Bronchial epithelial cell (primary cell): ENCODE measurements at places on chromosomes 1 and 21.

- DNase-seq = no peak
Measured at GRCh38 chr1:15475752-15476314, at the start of gene CELA2B. Gene CELA2B, plus strand, starts transcription at chr1:15476104. Its CDS starts 22 bp downstream, at chr1:15476126.

DNA sequence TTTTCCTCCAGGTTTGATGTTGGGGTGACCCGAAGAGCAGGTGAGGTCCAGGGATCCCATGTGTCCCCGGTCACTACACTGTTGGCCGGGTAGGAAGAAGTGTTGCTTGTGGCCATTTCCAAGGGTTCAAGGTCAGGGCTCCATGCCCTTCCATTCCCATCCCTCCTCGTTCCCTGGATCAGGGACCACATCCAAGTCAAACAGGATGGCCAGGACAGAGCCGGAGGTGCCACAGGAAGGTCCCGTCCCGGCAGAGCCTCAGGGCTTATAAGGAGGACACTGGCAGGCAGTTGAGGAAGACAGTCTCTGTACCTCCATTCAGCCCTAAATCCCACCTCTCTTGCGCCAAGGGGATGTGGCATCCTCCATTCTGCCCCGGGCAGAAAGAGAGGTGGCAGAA lies 22.0 kb upstream of the FAM131C start:
- DNase-seq = no peak

DNA sequence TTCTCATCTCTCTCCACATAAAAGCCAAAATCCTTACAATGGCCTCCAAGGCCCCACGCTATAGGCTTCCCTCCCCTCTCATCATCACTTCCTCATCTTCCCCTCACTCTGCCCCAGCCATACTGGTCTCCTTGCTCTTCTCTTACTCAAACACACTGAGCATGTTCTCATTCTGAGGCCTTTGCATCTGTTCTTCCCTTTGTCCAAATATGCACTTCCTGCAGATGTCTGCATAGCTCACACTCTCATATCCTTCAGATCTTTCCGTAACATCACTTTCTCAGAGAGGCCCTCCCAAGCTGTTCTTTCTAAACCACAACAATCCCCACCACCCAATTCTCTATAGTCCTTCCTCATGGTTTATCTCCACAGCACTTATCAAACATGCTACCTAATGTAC lies 284.1 kb downstream of the HHIPL2 start:
- DNase-seq = no peak

- peak; percentile 62 for DNase-seq
Measured at GRCh38 chr1:210344706-210345105, 16.0 kb downstream of the HHAT start.

GRCh38 chr1:228032041-228032440 lies 25.2 kb downstream of the WNT3A start:
- DNase-seq = no peak

DNA sequence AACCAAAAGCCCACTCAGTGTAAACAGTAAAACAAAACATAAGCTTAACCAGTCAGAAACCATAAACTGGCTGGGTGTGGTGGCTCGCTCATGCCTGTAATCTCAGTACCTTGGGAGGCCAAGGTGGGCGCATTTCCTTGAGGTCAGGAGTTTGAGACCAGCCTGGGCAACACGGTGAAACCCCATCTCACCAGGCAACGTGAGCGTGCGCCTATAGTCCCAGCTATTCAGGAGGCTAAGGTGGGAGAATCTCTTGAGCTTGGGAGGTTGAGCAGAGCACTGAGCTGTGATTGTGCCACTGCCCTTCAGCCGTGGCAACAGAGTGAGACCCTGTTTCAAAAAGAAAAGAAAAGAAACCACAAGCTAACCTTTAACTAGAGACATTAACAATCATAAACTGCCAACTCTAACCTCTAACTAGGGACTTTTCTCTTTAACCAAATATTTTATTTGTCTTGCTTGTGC lies 13.1 kb upstream of the PRRC2C start:
- no peak for DNase-seq

GRCh38 chr1:231215681-231216385 lies 25.2 kb upstream of the GNPAT start:
- DNase-seq = no peak

- DNase-seq = no peak
Measured at GRCh38 chr1:223557130-223557475, 108.4 kb downstream of the CAPN8 start.

- peak; percentile 96 for DNase-seq
Measured at GRCh38 chr1:37865348-37866120, 6.1 kb upstream of the MTF1 start.

GRCh38 chr1:55812281-55812680 lies 597.1 kb upstream of the USP24 start:
- no peak for DNase-seq

- DNase-seq = no peak
Measured at GRCh38 chr1:25544243-25544764, 898 bp downstream of the LDLRAP1 start.

DNA sequence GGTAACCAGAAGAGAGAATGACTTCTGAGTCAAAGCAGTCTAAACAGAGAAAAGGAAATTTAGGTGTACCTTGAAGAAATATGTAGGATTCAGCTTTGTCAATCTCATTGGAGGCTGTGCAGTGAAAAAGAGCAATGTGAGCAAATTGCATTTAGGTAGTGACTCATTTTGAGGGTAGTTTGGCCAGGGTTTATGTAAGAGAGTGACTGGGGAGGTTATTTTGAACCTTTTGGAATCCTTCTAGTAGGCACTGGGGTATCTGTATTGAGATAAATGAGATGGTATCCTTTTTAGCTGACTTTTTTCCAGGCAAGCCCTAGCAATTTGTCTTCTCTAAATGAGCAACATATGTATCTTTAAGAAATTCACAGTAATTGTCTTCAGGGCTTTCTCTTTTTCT lies 95.9 kb downstream of the DISP1 start:
- DNase-seq = peak; percentile 75

DNA sequence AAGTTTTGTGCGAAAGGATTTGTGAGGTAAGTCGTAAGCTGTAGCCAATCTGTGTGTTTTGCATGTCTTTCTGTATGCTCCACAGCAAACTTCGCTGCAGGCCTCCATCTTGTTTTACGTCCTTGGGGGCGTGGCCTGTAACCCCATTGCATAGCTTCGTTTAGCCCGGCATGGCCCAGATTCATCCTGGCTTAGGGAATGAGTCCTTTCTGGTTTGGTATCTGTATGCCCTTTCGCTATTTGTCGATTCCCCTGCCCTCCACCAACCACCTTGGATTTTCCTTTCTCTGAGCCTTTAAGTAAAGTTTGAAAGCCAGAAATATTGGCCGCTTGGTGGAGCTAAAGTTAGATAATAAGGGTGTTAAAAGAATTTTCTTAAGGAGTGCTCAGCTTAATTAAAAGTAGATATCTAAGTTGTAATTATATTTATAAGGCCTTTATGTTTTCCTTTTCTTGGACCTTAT lies 1.1 kb downstream of the THEM4 start:
- DNase-seq = no peak

GRCh38 chr1:205438213-205439158 lies 16.6 kb upstream of the LEMD1 start:
- peak; percentile 55 for DNase-seq

GRCh38 chr1:247145279-247145678 lies 26.5 kb downstream of the ZNF124 start:
- DNase-seq = no peak

DNA sequence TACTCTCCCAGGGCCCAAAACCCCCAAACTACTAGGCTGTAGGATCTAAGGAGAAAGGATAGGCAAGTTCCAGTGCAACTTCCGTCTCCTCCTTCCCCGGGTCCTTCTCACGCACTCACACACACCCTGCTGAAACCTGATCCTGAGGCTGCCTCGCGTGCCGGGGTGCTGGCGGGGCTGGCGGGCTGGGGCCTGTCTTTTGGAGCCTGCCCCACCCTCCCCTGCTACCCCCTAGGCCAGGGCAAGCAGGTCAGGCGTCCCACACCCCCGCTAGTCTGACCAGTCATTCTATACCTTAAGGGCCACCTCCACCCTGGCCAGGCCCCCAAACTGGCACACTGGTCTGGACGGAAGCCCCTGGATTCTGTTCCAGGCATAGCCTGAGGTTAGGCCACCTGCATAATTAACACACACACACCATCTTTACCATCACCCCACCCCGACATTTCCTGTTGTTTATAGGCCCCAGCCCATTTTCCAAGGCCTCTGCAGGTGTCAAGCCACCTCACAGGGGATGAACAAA lies 48.3 kb upstream of the ARTN start:
- DNase-seq = peak; percentile 74

GRCh38 chr1:11198257-11198656 lies 9.1 kb downstream of the ANGPTL7 start:
- DNase-seq = no peak

DNA sequence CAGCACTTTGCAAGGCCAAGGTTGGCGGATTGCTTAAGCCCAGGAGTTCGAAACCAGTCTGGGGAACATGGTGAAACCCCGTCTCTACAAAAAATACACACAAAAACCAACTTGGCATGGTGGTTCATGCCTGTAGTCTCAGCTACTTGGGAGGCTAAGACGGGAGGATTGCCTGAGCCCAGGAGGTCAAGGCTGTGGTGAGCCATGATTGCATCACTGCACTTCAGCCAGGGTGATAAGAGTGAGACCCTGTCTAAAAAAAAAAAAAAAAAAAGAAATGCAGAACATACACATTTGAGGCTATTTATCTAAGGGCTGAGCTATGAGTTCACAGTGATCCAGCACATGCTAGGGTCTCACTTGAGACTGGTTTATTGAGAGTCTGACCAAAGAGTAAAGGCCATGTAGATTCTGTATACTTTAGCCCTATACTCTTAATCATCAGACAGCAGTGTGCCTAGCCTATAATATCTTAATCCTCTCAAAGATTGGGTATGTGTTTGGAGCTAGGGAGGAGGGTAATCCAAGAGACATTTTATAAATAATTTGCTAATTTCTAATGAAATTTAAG lies 23.9 kb downstream of the RNF2 start:
- no peak for DNase-seq

DNA sequence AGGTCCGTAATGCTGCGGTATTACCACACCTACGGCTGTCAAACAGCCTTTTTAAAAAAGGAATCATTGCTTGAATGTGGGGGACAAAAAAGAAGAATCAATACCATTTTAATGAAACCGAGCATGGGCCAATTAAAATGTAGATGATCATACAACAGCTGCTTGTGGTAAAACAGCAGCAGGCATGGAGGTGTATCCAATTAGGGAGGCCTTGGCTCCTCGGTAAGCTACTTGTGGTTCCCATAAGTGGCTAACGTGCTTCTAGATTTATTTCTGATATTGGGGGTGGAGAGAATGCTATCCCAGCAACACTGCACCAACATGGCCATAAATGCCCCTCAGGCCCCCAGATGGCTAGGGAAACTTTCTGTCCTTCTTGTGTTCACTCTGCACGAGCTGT lies 1.8 kb downstream of the PTPN14 start:
- no peak for DNase-seq

- DNase-seq = peak; percentile 95
Measured at GRCh38 chr1:185017338-185017737, 28.0 kb upstream of the RNF2 start.

- DNase-seq = no peak
Measured at GRCh38 chr1:24664507-24665033, 21.5 kb downstream of the SRRM1 start.

- DNase-seq = no peak
Measured at GRCh38 chr1:20284625-20285024, 6.0 kb upstream of the VWA5B1 start.

GRCh38 chr1:203186446-203187303 lies at the start of gene CHI3L1:
Gene CHI3L1, minus strand, starts transcription at chr1:203186704. Its CDS starts 81 bp downstream, at chr1:203186623.
- peak; percentile 8 for DNase-seq

DNA sequence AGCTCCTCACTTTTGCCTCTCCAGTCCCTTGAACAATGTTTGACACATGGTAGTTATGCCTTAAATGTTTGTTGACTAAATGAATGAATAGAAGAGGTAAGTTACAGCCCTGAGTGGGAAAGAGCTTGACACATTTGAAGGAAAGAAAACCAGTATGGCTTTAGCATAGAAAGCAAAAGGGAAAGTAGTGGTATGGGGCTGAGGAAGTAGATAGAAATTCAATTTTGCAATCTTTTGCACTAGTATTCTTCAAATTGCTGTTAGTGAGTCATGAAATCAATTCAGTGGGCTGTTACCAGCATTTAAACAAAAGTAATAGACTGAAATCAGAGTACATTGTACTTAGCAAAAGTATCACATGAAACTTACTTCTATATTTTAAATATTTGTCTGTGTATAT lies 21.1 kb downstream of the PLA2G4A start:
- no peak for DNase-seq

- no peak for DNase-seq
Measured at GRCh38 chr1:193519922-193520321, 333.5 kb upstream of the B3GALT2 start.

GRCh38 chr1:167683641-167684502 lies 37.9 kb upstream of the MPZL1 start:
- peak; percentile 40 for DNase-seq

- DNase-seq = peak; percentile 76
Measured at GRCh38 chr1:230408971-230409370, 17.2 kb downstream of the PGBD5 start.

DNA sequence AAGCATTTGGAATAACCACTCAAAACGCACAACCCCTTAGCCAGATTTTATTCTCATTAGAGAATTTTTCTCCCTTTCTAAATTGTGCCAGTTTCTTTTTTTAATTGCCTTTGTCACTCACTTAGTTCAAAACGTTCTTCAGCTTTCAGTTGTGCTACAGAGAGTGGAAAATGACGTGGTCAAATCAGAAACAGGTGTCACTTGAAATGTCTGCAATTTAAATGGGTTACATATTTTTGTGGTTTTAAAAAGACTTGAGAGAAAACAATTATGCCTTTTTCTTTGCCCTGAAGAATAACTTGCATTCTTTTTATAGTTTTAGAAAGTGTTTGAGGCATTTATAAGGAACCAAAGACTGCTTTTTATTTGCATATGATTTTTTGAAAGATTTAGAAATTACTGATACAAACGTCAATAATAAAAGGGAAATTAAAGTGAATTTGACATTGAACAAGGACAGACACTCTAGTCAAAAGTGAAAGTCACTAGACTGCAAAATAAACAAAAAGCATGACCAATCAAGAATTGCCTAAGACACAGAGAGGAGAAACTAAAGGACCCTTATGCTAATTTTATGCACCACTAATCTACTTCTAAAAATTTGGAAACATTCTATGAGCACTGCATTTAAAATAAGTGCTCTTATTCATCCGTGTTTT lies 191.0 kb downstream of the TPR start:
- no peak for DNase-seq

GRCh38 chr1:32906654-32907053 lies 5.5 kb upstream of the TMEM54 start:
- DNase-seq = no peak

- no peak for DNase-seq
Measured at GRCh38 chr1:29365906-29366670, 129.8 kb downstream of the PTPRU start.

GRCh38 chr21:29819675-29820326 lies 120.0 kb downstream of the GRIK1 start:
- DNase-seq = no peak

DNA sequence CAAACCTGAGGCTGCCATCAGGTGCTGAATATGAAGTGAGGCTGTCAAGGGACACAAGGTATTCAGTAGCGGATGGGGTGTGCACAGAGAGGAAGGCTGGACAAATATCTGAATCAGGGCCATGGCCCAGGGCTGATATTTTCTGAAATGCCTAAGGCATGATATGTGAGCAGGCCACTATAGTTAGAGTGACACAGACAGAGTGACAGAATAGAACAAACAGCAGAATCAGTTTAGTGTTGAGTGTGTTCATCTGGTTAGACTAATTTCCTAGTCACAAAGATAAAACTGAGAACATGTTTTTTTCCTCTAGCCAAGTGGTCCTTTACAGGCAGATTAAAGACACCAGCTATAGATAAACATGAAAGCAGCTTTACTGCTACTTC lies 3.9 kb downstream of the OVAAL start:
- no peak for DNase-seq

GRCh38 chr1:79693441-79694114 lies 687.0 kb upstream of the ADGRL4 start:
- DNase-seq = no peak

GRCh38 chr1:203177470-203178039 lies 1.9 kb upstream of the MYBPH start:
- DNase-seq = peak; percentile 43
